Smooth muscle cell of the brain vasculature (primary cell): ENCODE measurements at places on chromosomes 16 and 17.

- DNase-seq, result no peak
These were observed 17.0 kb upstream of the TMC5 start for GRCh38 chr16:19400711-19401110.

GRCh38 chr16:51773071-51773890, 622.2 kb upstream of the SALL1 start:
- no peak for DNase-seq

- no peak for DNase-seq
These were observed 744 bp upstream of the LRRC37A3 start for GRCh38 chr17:64920026-64920418.

- no peak for DNase-seq
These were observed 52.1 kb upstream of the CACNG5 start for GRCh38 chr17:66782851-66783250.

GRCh38 chr16:57190136-57190535, 4.0 kb downstream of the RSPRY1 start:
- DNase-seq, result no peak

- no peak for DNase-seq
These were observed 52.7 kb downstream of the ASIC2 start for GRCh38 chr17:33240362-33240761.

DNA sequence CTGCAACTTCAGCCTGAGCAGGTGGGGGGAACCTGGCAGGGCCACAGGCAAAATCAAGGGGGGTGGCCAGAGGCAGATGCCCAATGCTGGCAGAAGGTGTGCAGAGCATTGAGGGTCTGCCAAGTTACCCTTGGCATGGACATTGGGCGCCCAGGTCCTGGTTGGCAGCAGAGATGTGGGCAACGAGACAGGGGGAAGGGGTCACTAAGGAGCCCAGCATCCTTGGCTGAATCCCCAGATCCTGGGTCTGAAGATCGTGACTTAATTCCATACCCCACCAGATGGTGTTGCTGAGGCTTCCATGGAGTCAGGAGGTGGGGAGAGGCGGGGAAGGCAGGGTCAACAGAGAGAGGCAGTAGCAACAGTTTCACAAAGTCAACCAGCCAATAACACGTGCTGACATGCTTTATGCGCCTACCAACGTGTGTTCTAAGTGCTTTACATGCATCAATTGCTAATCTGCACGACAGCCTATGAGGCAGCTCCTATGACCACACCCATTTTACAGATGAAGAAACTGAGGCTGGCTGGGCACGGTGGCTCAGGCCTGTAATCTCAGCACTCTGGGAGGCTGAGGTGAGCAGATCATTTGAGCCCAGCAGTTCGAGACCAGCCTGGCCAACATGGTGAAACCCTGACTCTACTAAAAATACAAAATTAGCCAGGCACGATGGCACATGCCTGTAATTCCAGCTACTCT, 83.3 kb downstream of the GSG1L start:
- DNase-seq, result no peak

- DNase-seq, result no peak
These were observed 32.6 kb downstream of the KDM8 start for GRCh38 chr16:27235938-27236245.

GRCh38 chr16:12523002-12523401, 280.7 kb downstream of the CPPED1 start:
- no peak for DNase-seq

- no peak for DNase-seq
These were observed 31.1 kb downstream of the RAI1 start for GRCh38 chr17:17712268-17712924.

- DNase-seq, result no peak
These were observed 22.6 kb downstream of the AKAP1 start for GRCh38 chr17:57107498-57108101.

- no peak for DNase-seq
These were observed 14.7 kb upstream of the C16orf82 start for GRCh38 chr16:27052007-27052406.

DNA sequence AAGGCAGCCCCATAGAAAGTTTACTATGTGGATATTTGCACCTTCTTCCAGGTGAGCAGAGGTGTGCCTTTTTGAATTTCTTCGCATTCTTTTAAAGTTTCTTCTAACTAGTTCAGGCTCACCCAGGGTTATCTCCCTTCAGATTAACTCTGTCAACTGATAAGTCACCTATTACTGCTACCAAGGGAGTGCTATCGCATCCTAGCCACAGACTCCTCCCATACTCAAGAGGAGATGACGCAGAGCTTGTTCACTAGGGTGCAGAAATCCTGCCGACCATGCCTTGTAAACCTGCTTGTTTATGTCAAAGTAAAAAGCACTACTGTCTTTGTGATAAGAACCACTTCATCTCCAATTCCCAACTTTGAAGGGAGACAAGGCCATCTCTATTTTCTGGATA, 390.1 kb downstream of the RBFOX1 start:
- DNase-seq, result no peak

DNA sequence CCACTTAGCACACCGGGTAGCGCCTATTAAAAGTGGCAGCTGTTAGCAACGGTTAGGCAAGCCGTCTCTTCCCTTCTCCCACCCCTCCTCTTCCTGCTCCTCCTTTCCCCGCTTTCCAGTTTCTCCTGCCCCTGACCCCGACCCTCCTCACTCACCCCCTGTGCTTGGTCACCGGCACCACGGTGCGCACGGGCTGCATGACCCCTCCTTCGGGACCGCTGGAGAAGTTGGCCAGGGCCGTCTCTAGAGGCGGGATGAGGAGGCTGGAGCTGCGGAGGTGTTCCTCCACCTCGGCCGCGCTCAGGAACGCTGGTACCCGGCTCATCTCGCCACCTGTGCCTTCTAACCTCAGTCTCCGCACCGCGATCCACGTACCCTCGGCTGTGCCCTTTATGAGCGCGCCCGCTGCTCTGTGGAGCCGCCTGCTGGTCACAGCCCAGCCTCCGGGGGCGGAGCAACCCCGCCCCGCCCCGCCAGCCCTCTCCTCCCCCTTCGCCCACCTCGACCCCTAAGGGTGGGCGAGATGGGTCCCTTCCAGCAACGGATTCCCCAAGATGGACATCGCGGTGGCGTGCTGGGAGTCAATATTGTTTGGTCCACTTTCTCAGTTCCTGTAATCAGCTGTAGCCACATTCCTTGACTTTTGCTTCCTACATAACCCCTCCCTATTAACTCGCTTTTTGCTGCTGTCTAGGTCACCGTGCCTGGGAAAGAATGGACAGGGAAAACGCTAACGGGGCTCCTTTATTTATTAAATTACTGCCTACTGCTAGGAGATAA, at the start of gene CRYM:
TSS of gene CRYM (minus strand) at position 364 of the 780 bp plus-strand sequence. CDS start at position 325, 39 bp downstream.
- no peak for DNase-seq

GRCh38 chr17:56595831-56596690, 2.6 kb downstream of the NOG start:
- DNase-seq, result no peak

- DNase-seq, result no peak
These were observed 180.9 kb downstream of the RPTOR start for GRCh38 chr17:80725517-80725916.

DNA sequence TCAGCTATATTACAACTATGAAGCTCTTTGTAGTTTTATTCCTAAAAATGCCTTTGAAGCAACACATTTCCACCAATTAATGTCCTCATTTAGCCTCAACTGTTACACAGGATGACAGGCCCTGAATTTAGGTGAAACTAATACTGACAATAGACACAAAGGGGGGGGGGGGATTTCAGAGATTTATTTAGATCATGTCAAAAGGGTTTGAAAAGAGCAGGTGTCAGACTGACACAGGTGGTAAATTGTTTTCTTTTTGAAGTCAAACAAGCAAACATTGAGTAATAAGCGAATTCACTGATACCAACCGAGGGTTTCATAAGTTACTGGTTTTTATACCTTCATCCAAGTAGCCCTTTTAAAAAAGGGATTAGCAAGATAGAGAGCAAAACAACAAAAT, 40.8 kb downstream of the KANSL1 start:
- DNase-seq, result no peak

DNA sequence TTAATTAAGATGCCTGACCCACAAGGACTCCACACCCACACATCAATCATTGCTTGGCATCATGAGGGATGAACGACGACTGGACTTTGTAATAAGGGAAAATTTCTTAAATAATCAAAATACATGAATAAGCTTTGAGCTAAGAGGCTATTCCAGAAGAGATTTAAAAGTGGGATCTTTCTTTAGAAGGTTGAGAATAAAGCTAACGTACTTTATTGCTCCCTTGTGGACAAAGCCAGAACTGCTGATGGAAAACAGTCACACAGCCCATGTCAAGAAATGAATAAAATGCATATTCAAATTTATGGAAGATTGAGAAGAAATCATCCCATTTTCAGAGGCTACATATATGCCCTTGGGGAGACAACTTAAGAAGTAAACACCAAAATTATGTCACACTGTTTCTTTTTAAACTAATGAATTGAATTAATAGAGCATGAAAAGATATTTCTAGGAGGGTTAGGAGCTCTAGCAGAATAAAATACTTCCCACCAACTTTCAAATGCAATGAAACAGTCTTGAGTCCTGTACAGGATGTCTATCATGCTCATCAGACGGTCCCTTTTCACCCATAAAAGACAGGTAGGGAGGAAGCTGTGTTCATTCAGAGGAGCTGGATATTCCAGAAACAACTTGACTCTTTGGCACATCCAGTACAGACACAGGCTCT, 60.2 kb upstream of the PHOSPHO1 start:
- peak; percentile 32 for DNase-seq

GRCh38 chr16:79856581-79856980, 256.0 kb upstream of the MAF start:
- DNase-seq, result no peak

- DNase-seq, result no peak
These were observed 533 bp downstream of the RASD1 start for GRCh38 chr17:17495536-17496188.

DNA sequence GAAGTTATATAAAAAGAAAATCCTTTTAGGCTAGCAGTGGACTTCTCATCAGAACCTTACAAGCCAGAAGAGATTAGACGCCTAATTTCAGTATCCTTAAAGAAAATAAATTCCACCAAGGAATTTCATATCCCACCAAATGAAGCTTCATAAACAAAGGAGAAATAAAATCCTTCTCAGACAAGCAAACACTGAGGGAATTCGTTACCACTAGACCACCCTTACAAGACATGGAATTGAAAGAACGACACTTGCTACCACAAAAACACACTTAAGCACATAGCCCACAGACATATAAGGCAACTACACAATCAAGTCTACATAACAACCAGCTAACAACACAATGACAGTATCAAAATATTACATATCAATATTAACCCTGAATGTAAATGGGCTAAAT, 299.2 kb downstream of the TOX3 start:
- DNase-seq, result no peak

DNA sequence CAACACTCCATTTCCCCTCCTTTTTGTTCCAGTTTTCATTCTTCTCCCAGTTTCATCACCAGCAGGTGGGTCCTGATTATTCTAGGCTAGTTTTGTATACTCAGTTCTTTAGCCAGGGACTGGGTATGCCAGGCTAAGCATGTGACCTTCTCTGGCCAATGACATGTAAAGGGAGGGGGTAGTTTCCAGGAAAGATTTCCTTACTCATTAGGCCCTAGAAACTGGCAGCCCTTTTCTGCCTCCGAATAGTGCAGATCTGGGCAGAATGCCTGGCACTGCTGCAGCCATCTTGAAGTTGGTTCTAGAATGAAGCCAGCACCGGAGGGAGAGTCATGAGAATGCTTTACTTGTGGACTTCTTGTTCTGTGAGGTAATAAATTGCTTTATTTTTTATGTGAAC, 126.9 kb upstream of the AXIN2 start:
- DNase-seq, result no peak

- no peak for DNase-seq
These were observed 35.0 kb downstream of the CNGB1 start for GRCh38 chr16:57935904-57936303.

- DNase-seq, result no peak
These were observed 10.1 kb downstream of the TBC1D24 start for GRCh38 chr16:2484898-2485508.

GRCh38 chr17:81050645-81051625, 16.0 kb downstream of the BAIAP2 start:
- no peak for DNase-seq

- DNase-seq, result no peak
These were observed 149.8 kb upstream of the IRX3 start for GRCh38 chr16:54436346-54436745.

GRCh38 chr17:39867084-39867879, 720 bp upstream of the ZPBP2 start:
- DNase-seq, result no peak

- no peak for DNase-seq
These were observed 477 bp upstream of the ARHGAP27 start for GRCh38 chr17:45433159-45433535.

DNA sequence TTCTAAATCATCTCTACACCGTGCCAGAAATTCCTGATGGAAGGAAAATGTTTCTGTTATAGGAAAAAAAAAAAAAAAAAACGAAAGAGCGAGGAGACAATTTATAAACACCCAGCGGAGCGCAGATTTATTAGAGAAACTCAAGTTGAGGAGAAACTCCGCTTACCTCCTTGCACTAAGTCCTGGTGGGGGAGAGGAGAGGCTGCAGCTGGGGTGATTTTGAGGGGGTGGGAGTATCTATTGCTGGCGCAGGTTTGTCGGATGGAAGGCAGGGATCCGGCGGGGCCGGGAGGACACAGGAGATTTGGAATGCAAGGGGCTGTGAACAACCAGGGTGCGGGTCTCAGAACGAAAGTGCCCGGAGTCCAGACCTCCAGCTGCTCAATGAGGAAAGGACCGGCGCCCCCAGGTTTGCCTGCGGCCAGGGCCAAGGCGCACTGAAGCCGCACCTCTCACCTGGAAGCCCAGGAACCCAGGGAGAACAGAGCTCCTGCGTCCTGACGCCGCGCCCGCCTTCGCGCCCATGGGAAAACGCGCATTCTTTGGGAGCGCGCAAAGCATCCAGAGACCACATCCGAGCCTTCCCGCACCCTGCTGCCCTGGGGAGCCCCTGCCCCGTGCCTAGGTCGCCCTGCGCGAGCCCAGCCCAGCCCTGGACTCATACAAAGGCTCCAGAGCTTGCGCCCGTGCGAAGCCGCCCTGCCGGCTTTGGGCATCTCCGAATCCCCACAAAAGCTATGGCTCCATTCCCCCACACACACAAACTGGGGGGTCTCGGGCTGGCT, 2.6 kb upstream of the HOXB8 start:
- DNase-seq, result no peak

- no peak for DNase-seq
These were observed 80.9 kb upstream of the MTMR4 start for GRCh38 chr17:58595194-58595792.

- DNase-seq, result no peak
These were observed 647 bp downstream of the UNK start for GRCh38 chr17:75785016-75785890.

- no peak for DNase-seq
These were observed 555.4 kb upstream of the EEF2KMT start for GRCh38 chr16:5653041-5653440.

- DNase-seq, result no peak
These were observed 11.5 kb downstream of the SLC35B1 start for GRCh38 chr17:49696233-49696761.

- DNase-seq, result no peak
These were observed 952 bp downstream of the BMERB1 start for GRCh38 chr16:15435216-15435864.
